Stimulated activated CD8-positive, alpha-beta memory T cell treated with anti-CD3 and anti-CD28 coated beads, Interleukin-15, amount 100 ng/mL, for 48 hours (primary cell): ENCODE measurements at places on chromosomes 4 and X.

GRCh38 chrX:17496407-17496806 lies 121.4 kb downstream of the NHS start:
- no peak for DNase-seq

- no peak for DNase-seq
Observed at GRCh38 chr4:40058854-40059253, 2.2 kb downstream of the N4BP2 start.

- DNase-seq: no peak
Observed at GRCh38 chr4:77028246-77028645, 47.5 kb downstream of the CCNI start.

DNA sequence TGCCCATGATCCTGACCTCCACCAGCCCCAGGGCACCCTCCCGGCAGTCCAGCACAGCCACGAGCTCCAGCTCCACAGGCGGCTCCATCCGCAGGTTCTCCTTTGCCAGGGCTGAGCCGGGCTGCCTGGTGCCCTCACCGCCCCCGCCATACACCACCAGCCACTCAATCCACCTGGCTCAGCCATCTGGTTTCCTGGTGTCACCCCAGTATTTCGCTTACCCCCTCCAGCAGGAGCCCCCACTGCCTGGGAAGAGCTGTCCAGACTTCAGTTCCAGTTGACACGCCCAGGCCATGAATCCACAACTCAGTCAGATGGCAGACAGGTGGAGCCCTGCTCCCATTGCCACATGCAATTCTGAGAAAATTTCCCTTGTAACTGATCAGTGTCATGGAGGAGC lies 3.9 kb downstream of the SHISA3 start:
- no peak for DNase-seq

GRCh38 chr4:88033309-88033708 lies 25.9 kb downstream of the PKD2 start:
- DNase-seq: no peak

DNA sequence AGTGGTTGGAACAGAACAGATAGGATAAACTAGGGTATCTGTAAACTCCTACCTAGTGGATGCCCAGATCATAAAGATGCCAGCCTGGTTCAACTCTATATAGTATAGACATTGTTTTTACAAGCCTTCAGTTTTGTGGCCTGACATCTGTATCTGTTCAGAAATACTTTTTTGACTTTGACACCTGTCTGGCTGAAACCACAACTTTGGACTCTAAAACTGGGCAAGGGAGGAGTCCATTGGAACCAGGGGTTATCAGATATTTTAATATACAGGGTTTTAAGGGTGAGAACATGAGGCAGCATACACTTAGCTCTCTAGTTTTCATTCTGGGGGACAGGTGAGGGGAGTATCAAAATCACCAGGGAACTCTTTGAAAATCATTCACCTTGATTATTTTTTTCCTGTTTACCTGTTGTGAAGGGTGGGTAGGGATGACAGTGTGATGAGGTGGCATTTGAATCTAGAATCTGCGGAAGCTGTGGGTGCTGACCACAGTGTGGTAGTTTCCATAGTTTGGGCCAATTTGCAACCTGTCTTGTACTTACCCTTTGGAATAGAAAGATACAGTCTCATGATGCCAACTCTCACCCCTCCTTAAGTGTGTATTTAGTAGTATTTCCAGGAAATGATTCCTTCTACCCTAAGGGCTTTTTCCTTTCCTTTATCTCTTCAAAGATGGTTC lies 20.6 kb downstream of the GAB1 start:
- DNase-seq: no peak

- DNase-seq: no peak
Observed at GRCh38 chr4:117001077-117001476, 84.3 kb downstream of the TRAM1L1 start.

DNA sequence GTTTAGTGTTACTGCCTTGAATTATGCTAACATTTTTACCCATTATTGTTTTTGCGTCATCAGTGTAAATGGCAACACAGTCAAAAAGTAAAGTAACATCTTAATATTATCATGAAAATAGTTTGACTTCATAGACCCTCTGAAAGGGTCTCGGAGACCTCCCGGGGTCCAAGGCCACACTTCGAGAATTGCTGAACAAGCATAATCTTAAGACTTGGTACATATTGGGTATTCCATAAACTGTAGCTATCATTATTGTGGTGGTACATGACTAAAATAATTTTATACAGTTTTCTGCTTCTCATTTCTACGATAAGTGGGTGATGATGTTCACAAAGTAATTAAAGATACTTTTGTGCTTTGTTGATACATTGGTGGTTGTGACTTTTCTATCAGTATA lies 32.6 kb downstream of the FABP2 start:
- no peak for DNase-seq

DNA sequence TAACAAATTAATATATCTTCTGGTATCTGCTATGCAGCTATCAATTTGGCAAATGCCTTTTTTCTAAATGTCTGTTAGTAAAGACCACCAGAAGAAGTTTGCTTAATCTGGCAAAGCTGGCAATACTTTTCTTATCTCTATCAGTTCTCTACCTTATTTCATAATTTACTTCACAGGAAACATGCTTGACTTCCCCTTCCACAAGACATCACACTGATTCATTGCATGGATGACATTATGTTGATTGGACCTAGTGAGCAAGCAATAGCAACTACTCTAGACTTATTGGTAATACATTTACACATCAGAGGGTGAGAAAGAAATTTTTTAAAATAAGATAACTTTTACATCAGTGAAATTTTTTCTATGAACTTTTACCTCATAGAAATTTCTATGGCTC lies 66.0 kb upstream of the RLIM start:
- no peak for DNase-seq

GRCh38 chr4:111628437-111628836 lies 516.8 kb upstream of the FAM241A start:
- DNase-seq: no peak

DNA sequence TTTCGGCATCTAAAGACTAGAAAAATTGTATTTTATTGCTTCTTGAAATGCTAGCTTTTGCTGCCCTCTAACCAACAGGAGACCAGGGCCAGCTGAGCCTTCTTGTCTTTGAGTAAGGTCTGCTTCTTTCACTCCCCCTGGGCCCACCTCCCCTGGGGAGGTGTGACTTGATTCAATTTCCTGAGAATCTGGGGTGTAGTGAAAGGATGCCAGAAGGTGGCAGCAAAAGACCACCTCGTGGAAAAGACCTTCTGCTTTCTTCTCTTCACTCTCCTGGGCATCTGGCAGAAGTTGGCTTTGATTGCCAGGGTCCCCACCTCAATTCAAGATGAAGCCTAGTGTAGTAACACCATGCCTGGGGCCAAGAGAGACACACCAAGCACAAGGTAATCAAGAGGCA lies 96.5 kb upstream of the MAOA start:
- peak; percentile 5 for DNase-seq

GRCh38 chrX:45735571-45735970 lies 534.9 kb upstream of the DIPK2B start:
- DNase-seq: no peak

GRCh38 chrX:19344661-19345060 lies 934 bp downstream of the PDHA1 start:
- no peak for DNase-seq

DNA sequence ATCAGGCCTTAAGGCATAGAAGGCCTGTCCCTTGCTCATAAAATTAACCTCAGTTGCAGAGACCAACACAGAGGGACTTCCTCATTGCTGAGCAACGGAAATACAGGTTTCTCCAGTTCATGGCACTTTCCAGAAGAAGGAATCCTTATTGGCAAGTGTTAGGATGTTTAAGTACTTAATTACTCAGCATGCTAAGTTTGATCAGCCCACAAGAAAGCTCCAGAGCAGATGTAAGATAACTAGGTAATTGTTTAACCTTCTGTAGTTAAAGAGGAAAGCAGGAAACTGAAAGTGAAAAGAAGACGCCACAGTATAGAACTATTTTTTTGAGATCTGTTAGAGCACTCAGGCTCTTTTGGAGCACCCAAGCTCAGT lies 33.5 kb downstream of the SMS start:
- no peak for DNase-seq

DNA sequence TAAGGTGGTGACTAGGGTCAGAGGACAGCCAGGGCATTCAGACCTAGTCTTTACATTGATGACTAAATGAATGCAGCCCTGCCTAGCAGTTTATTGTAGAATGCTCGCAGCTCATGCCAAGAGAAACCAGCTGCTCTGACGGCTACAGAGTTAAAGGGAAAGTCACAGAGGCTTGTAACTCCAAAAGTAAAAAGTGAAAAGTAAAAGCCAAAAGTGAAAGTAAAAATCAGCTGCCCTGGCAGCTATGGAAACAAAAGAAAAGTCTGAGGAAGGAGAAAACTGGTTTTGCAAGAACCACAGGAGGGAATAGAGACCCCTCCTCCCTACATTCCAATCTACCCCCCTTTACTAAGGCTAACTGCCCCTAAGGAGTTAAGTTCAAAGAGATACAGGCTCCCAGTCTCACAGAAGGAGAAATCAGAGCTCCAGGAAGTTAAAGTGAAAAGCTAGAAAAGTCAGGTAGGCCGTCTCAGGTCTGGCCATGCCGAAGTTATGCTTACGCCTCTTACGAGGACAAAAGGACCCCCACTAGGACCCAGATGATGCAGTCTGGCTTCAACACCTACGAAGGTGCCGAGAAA lies 6.0 kb downstream of the GAGE10 start:
- no peak for DNase-seq

DNA sequence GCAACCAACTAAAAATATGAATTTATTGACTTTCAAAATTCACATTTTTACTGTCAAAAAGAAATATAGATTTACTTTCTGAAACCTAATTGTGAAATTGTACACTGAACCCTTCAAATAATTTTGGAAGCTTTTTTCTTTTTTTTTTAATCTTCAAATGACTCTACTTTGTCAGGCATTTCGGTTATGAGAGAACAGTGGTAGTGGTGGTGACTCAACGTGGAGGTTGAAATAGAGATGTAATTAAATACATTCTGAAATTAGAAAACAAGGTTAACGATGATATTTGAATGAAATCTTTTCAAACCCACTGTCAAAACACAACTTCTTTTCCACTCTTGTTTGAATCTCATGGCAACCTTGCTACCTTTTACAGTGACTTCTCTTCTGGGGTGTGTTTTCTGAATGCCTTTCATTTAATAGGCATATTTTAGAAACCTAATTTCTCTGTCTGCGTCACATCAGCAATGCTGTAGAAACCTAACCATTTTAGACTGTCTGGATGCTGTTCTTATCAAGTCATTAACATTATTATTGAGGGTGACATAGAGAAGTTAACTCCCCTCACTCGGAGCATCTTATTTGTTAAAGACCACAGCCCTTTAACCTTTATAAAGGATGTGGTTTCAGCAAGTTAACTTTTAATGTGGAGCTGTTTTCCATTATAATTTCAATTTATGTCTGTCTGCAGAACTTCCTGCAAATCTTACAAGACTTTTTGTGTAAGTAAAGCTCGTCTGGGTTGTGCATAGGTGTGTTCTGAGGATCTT lies 136.8 kb downstream of the PCDH7 start:
- DNase-seq: no peak

DNA sequence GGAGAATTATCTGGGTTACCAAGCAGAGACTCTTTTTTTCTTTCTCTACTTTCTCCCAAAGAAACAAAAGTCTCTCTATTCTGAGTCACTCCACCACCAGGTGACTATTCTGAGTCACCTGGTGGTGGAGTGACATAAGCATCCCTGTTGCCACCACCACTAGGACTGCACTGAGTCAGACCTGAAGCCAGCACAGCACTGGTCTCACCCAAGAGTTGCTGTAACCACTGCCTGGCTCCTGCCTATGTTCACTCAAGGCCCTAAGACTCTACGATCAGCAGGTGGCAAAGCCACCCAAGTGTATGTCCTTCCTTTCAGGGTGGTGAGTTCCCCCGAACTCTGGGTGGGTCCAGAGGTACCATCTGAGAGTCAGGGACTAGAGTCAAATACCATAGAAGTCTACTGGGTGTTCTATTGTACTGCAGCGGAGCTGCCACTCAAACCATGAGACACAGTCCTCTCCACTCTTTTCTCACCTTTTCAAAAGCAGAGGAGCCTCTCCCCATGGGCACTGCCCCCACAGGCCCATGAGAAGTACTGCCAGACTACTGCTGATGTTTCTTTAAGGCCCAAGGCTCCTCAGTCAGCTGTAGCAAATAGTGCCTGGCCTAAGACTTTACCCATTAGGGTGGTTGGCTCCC lies 209.6 kb upstream of the IRS4 start:
- DNase-seq: no peak

GRCh38 chr4:38674258-38675144 lies 10.5 kb downstream of the KLF3 start:
- DNase-seq: no peak

- no peak for DNase-seq
Observed at GRCh38 chrX:19549838-19550237, 34.5 kb upstream of the MAP3K15 start.

- peak; percentile 7 for DNase-seq
Observed at GRCh38 chrX:3815896-3816664, 102.6 kb upstream of the PRKX start.

DNA sequence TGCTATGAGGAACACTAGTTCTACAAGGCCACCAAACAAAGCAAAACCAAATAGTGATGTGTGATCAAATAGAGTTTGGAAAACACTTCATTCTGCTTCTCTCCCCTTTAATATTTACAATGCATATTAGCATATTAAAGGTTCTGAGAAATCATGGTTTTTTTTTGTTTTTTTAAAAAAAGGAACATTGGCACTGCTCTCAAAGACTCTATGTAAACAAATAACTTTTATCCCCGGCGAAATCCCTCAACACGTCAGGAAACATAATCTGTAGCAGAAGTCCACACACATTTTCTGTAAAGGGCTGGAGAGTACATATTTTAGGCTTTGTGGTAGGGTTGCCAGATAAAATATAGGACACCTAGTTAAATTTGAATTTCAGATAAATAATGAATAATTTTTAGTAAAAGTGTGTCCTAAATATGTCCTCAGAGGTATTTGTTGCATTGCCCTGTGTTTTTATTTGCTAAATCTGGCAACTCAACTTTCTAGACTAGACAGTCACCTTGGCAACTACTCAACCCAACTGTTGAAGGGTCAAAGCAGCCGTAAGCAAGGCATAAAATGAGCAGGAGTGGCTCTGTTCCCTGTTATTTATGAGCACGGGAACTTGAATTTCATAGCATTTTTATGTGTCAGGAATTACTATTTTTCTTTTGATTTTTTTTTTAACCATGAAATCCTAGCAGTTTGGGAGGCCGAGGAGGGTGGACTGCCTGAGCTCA lies 8.6 kb downstream of the SPATA4 start:
- no peak for DNase-seq

GRCh38 chr4:661881-662761 lies 12.0 kb downstream of the ATP5ME start:
- no peak for DNase-seq

DNA sequence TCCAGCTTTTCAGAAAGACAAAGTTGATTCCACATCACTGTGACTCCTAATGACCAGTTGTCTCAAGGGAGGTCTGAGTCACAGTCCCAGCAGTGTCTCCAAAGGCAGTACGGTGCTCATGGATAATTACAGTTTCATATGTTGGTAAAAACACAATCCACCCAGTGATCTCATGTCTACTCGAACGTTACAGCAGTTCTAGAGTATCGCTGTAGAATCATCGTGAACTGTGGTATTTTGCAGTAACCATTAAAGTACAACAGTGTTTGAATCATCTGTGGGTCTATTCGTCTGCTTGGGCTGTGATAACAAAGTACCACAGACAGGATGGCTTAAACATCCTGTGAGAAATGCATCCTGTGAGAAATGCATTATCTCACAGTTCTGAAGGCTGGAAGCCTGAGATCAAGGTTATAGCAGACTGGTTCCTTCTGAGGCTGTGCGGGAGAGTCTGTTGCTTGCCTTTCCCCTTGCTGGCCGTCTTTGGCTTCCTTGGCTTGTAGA lies 121.1 kb upstream of the SORBS2 start:
- no peak for DNase-seq

- DNase-seq: no peak
Observed at GRCh38 chr4:25080571-25080970, 49.8 kb upstream of the LGI2 start.
